HT1080 (cell line): ENCODE measurements at places on chromosomes 13 and 19. TPM values are rescaled to one million over a fixed set of nuclear protein-coding genes. Genes with fewer than 3 reads are reported as not detected.

GRCh38 chr19:8167985-8168384 lies 18.6 kb upstream of the FBN3 start:
- no peak for DNase-seq

GRCh38 chr19:51367255-51367564 lies 1.0 kb upstream of the ETFB start:
- DNase-seq: no peak

DNA sequence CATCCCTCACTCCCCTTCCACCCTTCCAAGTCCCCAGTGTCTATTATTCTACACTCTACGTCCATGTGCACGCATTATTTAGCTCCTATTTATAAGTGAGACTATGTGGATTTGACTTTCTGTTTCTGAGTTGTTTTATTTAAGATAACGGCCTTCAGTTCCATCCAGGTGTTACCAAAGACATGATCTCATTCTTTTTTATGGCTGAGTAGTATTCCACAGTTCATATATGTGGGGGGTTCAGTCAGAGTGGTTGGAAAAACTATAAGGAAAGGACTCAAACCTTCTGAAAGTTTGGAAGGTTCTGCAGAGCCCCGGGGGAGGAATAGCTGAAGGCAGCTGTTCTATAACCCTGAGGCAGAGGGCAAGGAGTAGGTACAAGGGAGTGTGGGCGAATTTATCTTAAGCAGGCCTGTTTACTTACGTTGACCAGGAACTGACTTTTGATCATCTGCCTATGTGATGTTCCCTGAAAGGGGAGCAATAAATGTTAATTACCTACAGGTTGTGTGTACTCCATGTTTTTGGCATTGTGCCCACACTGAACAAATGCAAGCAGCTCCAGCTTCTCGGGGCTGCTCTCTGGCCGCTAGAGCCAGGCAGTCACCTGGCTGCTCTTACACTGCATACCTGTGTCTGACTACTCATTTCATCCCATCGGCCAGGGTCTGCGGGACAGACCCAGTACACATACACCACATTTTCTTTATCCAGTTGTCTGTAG lies 13.5 kb upstream of the ADGRE1 start:
- no peak for DNase-seq

DNA sequence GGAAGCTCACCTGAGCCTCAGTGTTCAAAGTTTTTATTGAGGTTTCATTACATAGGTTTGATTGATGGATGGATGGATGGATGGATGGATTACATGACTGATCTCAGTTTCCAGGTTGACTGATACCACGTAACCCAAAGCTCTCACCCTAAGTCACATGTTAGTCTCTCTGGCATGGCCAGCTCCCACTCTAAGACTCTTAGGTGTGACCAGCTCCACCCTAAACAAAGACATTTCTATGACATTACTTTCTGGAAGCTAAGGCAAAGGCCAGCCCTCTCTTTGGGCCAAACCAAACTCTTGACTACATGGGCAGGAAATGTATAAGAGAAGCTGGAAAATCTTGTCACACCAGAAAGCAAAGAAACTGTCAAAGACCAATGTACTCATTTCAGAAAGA lies 28.6 kb downstream of the POLR1D start:
- DNase-seq: no peak

DNA sequence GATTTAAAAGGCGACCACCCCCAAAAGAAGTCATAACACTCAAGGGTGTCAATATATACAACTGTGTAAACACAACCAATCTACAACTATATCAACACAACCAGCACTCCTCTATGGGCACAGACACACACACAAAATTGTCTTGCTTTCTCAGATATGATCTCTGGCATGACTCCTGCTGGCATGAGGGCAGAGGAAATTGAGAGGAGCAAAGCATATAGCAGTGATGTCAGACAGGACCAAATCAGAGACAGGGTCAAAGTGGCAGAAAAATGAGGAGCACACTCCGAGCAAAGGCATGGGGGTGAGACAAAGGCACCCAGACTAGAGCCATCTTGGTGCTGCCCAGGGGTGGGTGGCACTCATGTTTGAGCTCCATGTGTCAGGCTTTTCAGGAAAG lies 9.6 kb downstream of the IRGQ start:
- DNase-seq: no peak

DNA sequence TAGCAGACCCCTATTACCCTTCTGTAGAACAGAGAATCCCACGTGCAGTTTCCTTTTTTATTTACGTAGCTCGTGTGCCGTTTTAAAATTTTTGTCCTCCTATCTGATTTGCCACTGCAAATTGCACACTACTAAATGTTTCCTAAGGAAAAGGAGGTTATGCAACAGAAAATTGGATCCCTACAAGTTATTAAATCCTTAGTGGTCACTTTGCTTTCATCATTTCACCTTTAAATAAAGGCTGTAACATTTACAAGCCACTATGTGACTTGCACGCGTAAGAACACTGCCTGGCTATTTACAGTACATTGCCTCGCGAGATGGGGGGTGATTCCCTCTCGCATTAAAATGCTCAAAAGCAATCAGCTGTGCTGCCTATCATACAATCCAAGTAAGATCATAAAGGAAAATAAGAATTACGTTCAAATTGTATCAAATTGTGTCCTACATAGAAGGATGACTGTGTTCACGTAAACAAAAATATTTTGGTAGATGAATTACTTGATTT lies 525.6 kb downstream of the SUCLA2 start:
- DNase-seq: no peak

DNA sequence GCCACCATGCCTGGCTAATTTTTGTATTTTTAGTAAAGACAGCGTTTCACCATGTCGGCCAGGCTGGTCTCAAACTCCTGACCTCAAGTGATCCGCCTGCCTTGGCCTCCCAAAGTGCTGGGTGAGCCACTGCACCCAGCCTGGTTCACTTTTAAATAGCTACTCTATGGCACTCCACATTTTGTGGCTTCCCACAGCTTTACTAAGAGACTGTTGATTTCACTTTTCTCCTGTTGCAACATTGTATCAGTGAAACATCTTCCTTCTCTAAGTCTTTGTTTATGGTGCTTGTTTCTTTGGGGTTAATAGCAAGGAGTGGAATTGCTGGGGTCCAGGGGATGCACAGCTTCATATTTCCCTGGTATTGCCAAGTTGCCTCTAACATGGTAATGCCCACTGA lies 12.3 kb downstream of the TMEM38A start:
- DNase-seq: no peak

- peak; percentile 1 for DNase-seq
These were observed 10.1 kb downstream of the ZNF714 start for GRCh38 chr19:21092109-21092508.

- DNase-seq: no peak
These were observed 1.1 kb upstream of the PSMC4 start for GRCh38 chr19:39969681-39970424.

DNA sequence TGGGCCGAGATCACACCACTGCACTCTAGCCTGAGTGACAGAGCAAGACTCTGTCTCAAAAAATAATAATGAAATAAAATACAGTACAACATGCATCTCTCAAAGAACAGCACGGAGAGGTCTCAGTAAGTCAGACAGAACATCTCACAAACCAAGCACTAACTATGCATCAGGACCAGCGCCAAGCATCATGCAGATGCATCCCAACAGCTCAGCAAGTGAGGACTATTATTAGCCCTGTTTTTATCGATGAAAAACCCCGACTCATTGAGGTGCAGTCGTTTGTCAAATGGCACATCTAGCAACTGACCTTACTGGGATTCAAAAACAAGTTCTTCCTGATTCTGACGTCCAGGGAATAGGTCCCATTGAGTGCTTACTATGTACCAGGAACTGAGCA lies 3.8 kb downstream of the C19orf47 start:
- no peak for DNase-seq

Gene TMEM259
- total RNA-seq: 127 and 130 TPM in 2 replicates

Gene EPSTI1
- 0.08 and 0.20 TPM in 2 replicates for total RNA-seq

Gene SCN1B
- 9.3 and 13.5 TPM in 2 replicates for total RNA-seq

Gene FREM2
- 0.07 and 0.08 TPM in 2 replicates for total RNA-seq

Gene PAK4
- total RNA-seq: 8.0 and 13.0 TPM in 2 replicates

Gene ZSCAN22
- total RNA-seq: 3.7 and 5.2 TPM in 2 replicates
